ENCODE measurements at places on chromosomes 1 and 21.

DNA sequence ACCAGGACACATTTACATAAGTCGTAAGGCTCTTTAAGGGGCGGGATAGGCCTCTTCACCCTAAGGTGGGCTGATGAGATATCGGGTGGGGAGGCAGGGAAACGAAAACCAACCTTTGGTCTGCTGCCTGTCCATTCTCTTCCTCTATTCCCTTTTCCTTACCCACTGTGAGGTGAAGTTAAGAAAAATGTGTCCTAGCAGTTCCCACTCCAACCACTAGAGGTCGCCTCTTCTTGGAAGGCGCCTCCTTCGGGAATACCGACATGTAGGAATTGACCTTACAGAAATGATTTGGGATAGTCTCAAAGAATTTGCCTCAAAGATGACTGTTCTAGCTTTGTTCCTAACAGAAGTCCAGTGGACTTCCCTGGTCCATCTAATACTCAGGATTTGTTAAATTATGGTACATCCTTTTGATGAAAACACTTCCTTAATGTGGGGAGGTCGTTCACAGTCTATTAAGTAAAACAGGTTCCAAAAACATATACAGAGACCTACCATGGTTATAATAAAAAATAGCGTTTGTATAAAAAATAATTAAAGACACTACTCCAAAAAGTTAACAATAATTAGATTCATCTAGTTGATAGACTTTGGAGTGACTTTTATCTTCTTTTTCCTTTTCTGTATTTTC, 14.1 kb downstream of the AZIN2 start:
- DNase-seq: no peak

GRCh38 chr1:210371916-210372315, 43.2 kb downstream of the HHAT start:
- no peak for DNase-seq

GRCh38 chr1:62325681-62326080, 6.4 kb upstream of the KANK4 start:
- no peak for DNase-seq

DNA sequence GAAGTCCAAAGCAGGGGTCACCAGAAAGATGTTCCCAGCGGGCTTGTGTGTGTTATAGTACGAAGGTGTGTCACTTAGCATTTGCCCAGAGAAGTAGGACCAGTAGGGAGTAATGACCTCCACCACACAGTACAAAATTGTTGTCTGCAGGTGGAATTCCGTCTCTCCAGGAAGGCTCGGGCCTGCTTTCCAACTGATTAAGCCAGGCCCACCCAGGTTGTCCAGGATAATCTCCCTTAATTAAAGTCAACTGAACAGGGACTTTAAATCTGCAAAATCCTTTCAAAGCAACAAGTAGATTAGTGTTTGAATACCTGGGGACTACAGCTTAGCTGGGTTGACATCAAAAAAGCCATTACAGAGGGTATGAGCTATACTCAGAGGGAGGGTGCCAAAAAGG, 131.3 kb downstream of the BACH1 start:
- no peak for DNase-seq

DNA sequence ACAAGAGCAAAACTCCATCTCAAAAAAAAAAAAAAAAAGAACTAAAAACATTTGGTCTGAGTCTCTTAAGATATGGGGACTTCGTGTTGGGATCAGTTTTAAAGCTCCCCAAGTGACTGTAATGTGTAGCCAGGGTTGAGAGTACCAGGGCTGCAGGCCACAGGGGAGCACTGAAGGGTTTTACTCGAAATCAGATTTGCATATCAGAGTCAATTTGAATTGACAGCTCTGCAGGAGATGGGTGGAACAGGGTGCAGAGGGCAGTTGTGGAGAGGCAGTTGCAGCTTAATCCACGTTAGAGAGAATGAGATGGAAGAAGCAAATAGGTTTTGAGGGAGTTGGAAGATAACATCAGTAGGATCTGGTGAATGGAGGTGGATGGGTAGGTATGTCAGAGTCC, 20.6 kb upstream of the ELOA start:
- DNase-seq: no peak

- DNase-seq: no peak
Observed at GRCh38 chr1:85308833-85309350, 32.5 kb upstream of the BCL10 start.

DNA sequence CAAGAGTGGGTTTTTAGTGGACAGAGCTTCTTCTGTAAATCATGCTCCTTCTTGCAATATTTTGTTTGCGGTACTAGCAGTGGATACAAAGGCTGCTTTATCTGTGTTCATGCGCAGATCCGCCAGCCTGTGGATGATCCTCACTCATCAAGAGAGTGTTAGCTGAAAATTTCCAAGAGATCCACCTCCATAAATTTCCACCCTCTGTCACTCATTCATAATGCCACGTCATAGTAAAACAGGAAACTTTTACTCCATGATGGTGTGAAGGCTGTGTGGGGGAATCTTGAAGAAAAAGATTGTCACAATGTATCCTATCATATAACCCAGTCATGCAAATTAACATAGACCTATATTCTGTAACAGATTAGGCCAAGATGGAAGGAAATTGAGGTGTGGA, 4.4 kb upstream of the MAPKAPK2 start:
- no peak for DNase-seq

DNA sequence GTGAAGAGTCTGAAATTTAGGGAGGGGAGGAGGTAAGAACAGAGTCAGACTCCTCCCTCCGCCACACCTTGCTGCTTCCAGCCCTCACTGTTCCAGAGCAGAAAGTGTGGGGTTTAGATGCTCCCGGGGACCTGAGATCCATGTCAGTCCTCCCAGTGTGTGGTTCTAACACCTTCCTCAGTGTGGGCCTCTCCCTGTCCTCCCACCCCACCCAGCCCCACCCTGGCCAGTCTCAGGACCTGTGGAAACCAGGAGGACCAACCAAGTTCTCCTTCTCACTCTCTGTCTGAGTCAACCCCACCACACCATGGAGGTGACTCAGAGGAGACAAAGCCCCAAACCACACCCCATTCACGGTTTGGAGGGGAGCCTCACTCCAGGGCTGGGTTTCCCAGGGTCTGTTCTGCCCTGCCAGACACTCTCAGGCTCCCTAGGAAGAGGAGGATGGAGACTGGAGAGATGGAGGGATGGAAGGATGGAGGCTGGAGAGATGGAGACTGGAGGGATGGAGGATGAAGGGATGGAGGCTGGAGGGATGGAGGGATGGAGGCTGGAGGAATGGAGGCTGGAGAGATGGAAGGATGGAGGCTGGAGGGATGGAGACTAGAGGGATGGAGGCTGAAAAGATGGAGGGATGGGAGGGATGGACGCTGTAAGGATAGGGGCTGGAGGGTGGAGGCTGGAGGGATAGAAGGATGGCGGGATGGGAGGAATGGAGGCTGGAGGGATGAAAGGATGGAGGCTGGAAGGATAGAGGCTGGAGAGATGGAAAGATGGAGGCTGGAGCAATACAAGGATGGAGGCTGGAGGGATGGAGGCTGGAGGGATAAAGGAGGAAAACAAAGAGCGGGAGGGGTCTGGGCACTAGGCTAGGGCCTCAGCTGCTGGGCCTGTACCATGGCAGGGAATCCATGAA, 100.9 kb upstream of the RUNX3 start:
- DNase-seq: no peak

DNA sequence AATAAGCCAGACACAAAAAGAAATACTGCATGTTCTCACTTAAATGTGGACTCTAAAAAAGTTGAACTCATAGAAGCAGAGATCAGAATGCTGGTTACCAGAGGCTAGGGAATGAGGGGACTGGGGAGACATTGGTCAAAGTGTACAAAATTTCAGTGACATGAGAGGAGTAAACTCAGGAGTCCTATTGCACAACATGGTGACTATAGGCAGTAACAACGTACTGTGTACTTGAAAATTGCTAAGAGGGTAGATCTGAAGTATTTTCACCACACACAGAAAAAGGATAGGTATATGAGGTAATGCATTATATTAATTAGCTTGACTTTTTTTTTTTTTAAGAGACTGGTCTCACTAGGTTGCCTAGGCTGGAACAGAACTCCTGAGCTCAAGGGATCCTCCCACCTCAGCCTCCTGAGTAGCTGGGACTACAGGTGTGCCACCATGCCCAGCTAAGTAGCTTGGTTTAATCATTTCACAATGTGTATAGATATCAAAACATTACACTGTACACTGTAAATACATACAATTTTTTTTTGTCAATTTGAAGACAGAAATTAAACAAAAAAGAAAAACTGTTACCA, 7.4 kb downstream of the ZNF496 start:
- no peak for DNase-seq

All from left ventricle myocardium inferior (tissue), 1 donor.